ENCODE measurements at places on chromosomes 11 and 22.

DNA sequence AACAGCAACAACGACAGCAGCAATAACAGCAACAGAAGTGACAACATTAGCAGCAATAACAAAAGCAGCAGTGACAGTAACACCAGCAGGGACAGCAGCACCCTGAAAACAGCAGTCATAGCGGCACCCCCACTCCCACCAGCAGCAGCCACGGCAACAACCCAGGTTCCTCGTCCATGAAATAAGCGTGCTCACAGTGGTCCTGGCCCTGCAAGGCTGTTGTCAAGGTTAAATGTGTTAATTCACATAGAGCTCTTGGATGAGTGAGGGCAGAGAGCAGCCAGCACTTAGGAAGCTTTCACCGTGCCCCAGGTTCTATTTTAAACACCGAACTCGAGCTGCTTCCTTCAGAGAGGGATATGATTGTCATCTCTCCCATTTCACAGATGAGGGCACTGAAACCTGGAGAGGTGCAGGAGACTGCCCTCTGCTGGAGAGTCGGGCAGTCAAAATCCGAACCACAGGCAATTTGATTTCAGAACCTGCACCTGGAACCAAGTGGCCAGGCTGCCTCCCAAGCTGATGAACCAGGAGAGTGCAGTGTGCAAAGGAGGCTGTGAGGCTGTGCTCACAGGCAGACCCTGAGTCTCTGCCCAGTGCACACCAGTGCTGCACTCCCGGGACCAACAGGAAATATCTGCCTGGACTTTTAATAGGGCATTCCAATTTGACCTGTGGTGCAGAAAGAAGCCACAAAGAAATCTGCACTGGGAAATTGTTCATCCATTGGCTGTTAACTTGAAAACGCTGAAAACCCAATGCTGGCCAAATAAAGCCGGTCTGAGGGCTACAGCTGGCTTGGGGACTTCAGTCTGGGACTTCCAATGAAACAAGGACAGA lies 22.9 kb upstream of the FGF3 start:
- DNase-seq = no peak

GRCh38 chr22:35150183-35151107 lies 84.5 kb downstream of the ISX start:
- DNase-seq = peak; percentile 28

DNA sequence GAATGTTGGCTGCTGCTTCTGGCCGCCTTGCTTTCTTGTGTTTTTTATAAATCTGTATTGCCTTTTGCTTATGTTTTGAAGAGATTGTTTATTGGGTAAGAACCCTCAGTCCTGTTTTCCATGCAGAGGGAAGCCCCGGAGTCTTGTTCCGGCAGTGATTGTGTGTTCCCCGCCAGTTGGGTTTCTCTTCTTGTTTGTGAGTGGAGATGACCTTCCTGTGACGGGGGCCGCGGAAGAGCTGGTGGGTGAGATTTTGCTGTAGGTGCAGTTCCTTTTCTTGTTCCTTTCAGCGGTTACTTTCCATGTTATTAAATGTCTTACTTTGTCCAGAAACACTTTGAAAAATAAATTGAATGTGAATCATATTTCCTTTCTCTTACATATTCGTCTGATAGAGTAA lies 8.3 kb downstream of the TBC1D22A start:
- no peak for DNase-seq

DNA sequence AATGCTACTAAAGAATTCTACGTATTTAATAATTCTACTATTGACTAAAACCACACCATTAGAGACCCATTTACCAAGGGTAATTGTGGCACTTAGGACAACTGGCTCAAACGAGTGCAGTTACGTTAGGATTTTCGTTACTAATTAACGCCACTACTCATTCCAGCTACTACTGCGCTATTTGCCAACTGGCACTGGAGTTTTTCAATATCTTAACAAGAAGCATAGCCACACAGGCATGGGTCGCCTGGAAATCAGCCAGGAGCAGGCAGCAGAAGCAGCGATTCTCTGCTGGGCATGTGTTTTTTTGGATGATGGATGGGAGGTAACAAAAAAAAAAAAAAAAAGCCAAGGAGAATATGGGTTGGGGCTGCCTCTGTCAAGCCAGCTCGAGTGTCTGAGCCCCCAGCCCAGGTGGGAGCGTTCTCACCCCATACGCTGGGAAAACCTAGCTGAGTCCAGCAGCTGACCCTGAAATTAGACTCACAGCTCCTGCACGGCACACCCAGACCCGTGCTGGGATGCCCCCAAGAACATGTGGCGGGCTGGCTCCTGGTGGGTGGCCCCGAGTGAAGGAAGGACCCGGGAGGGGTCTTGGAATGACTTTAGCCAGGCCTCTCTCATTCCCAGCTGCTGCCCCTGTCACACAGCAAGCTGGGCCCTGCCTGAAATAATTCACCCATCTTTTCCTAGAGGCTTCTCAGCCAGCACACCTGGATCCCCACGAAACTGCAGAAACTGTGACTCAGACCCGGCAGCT lies 214.0 kb downstream of the BRD1 start:
- no peak for DNase-seq

DNA sequence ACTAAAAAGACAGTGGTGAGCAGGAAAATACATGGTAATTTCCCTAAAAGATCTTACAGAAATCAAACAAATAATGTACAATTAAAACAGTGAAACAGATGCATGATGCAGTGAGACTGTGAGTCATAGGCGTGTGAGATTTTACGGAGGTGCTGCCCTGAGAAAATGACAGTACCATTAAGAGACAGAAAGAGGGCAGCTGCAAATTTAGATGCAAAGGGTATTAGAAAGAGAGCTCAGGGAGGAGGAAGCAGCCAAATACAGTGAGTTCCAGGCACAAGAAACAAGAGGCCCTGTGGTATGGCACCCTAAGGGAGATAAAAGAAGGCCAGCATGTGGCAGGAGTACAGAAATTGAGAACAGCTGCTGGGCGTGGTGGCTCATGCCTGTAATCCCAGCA lies 88.5 kb upstream of the FIBIN start:
- no peak for DNase-seq

GRCh38 chr11:44243595-44244343 lies 66.2 kb downstream of the ALX4 start:
- DNase-seq = no peak

DNA sequence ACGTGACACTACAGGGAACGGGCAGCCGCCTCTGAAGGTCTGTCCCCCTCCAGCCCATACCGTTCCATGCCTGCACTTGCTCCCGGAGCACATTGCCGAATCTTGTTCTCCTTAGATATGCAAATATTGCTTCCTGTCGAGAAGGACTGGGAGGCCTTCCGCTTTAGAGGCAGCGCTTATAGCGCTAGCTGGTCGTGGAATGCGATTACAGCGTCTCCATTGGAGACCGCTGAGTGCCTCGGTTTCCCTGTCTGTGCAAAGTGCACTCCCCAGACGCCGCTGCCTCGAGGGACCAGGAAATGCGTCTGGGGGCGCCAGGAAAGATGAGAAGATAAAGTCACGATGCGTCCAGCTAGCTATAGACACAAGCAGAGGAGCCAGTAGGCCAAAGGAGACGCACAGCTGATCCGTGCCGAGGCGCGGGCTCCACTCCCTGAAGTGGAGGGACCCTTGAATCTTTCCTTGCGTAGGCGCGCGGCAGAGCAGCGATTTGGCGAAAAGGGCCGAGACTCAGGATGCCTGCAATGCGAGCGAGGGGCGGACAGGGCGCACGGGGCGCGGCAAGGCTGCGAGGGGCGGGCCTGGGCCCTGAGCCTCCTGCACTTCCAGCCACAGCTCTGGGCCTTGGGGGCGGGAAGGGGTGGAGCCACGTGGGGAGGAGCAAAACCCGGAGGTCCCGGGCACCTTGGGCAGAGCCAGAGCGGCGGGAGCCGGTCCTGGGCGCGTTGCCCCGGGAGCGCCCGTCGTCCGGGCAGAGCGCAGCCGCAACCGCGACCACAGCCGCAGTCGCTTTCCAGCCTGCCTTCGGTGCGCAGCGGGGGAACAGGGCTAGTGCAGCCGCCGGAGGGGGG lies at the start of gene RASSF10:
Gene RASSF10, plus strand, starts transcription at position 692 of the 851 bp plus-strand sequence. CDS start 261 bp downstream, outside the sequence.
- no peak for DNase-seq

- no peak for DNase-seq
These were observed 14.2 kb upstream of the OMP start for GRCh38 chr11:77088236-77089003.

DNA sequence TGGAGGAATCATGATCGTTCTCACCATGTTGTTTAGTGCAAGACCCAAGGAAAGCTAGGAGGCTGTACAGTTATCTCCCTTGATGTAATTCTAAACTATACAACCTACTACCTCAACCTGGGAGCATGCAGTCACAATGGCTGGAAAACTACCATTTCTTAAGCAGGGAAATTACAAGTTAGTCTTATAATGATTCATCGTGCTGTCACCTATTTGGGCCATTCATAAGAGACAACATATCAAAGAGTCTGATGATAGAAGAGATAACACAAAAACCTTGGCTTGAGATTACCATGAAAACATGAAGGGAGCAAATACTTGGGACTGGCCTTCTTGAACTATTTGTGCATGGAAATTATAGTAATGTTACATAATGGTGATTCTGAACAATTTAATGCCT lies 30.5 kb upstream of the BLID start:
- DNase-seq = no peak

- DNase-seq = no peak
These were observed 11.3 kb downstream of the HTATIP2 start for GRCh38 chr11:20374741-20375300.

DNA sequence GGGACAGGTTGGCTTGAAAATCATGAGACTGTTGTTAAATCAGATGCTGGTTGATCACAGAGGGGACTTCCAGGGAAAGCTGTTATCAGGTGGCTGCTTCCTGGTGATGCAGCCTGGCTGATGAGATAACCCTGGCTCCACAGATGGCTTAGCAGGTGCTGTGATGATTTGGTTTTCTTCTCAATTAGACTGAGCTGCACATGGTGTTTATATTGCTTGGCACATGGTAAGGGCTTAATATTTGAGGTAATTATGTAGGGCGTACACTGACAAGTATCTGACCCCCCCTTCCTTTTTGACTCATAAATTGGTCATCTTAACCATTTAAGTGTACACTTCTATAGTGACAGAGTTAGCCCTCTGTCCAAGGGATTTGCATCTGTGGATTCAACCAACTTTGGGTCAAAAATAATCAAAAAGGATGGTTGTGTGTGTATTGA lies 7.0 kb downstream of the RPS3 start:
- DNase-seq = no peak

DNA sequence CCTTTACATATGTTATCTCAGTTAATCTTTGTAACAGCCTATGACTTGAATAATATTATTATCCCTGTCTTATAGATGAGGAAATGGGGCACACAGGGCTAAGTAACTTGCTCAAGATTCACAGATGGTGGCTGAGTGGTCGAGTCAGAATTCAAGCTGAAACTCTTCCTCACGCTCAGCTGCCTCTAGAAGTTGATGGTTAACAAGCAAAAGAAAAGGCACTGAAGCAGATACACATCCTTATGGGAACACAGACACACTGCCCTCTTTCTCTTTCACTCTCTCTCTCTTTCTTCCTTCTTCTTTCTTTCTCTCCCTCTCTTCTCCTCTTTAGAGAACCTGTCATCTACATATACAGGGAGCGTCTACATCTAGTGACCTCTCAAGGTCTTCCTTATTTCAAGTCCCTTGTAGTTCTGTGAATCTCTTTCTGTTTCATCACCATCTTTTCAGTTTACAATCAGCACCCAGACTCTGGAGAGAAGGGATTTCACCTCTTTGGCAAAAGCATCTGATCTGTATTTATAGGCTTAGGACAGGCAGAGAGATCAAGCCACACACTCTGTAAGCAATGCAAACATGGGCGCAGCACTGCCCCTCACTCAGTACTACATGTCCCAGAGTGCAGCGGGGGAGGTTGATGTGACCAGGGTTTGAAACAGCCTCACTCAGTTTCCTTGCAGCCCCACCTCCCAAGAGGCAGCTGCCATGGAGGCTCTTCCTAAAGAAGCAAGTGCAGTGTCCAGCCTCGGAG lies 75.7 kb downstream of the GRAMD1B start:
- DNase-seq = no peak

DNA sequence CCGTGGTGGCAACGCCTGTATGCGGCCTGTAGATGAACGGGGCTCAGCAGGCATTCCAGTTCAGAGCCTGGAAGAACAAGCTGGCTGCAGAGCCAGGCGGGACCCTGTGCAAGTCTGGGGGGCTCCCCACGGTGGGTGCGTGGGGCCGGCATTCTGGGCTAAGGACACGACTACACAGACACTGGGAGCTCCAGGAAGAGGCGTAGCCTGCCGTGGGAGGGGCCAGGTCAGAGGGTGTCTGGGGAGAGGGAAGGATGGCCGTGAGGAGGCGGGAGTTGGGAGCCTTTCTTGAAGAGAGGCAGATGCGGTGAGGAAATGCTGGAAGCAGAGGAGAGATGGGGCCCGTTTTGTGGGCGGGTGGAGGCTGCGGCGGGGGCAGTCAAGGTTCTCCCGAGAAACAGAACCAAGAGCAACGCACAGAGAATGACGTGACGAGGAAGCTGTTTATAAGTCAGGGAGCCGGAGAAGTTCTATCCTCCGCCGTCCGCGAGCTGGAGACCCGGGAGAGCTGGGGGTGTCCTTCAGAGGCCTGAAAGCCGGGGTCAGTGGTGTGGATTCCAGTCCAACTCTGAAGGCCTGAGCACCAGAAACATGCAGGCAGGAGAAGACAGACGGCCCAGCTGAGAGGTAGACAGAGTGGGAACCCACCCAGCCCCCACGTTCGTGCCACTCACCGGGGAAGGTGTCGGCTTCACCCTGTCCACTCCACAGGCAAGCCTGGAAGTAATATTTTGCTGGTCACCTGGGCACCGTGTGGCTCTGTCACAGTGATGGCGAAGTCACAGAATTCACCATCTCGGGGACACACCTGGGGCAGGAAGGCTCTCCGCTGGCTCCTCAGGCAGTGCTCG lies 529.6 kb downstream of the BRD1 start:
- DNase-seq = no peak

DNA sequence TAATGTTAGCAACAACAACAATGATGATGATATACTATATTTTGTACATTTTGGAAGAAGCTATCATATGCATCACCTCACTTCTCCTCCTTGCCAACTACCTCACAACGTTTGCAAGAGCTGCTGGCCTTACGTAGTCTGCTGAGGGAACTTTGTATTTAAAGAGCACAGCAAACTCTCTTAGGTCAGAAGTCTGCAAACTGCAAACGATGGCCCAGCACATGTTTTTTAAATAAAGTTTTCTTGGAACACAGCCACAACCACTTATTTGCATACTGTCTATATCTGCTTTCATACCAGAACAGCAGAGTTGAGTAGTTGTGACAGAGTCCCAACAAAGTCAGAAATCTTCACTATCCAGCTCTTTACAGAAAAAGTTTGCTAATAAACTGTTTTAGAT lies 261.7 kb downstream of the TENM4 start:
- no peak for DNase-seq

Measured in stimulated activated CD4-positive, alpha-beta T cell treated with anti-CD3 and anti-CD28 coated beads, TNF-alpha, amount 100 ng/mL, for 24 hours (primary cell).